Activated CD8-positive, alpha-beta T cell treated with anti-CD3 and anti-CD28 coated beads for 36 hours (primary cell): ENCODE measurements at places on chromosomes 2 and 18. TPM values are rescaled to one million over a fixed set of nuclear protein-coding genes. Genes with fewer than 3 reads are reported as not detected.

DNA sequence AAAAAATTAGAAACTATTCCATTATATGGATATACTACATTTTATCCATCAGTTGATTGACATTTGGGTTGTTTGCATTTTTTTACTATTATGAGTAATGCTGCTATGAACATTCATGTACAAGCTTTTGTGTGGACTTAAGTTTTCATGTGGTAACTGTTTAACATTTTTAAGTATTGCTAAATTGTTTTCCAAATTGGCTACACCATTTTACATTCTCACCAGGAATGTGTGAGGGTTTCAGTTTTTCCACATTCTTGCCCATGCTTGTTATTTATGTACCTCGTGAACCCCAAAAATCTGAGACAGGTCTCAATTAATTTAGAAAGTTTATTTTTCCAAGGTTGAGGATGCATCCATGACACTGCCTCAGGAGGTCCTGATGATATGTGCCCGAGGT lies 3.1 kb upstream of the TXNL4A start:
- DNase-seq = no peak

- no peak for DNase-seq
These were observed 1123.3 kb upstream of the ACVR2A start for GRCh38 chr2:146721486-146721885.

Gene DOK6
- not detected for total RNA-seq

Gene TUBB6
- total RNA-seq = 11.5 TPM

Gene REG1A
- not detected for total RNA-seq
